ENCODE measurements at places on chromosomes 11 and 22.

GRCh38 chr22:29081517-29082236, 8.8 kb downstream of the KREMEN1 start:
- no peak for DNase-seq

- DNase-seq: no peak
These were observed 549.0 kb upstream of the LUZP2 start for GRCh38 chr11:23947883-23948282.

DNA sequence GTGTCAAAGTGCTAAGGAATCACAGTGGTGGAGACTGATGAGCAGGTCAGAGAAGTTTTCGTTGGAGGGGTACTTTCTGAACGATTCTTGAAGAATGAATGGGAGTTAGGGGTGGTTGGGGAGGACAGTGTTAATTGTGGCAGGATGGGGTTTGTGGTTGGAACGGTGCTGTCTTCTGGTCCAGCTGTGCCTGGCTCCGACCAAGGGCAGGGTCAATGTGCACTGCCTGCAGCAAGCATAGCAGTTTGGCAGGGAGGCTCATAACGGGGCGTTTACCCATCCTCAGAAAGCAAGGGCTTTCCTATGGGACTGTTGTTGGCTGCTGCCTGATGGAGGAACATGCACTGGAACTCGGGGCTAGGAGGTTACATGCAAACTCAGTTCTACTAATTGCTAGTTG, 265.8 kb downstream of the KIRREL3 start:
- no peak for DNase-seq

DNA sequence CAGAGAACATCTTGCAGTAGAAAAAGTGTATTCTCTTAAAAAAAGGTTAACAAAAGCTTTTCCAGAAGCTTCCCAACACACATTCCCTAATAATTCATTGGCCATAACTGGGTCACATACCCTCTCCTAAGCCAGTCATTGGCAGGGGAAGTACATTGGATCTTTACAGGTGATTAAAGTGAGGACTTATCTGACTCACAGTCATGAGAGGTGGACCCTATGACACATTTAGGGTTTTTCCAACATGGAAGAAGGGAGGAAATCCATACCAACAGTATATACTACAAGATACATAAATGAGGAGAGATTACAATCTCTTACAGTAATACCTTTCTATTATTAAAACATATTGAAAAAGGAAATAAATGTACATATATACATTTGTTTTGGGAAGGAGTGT, 72.2 kb downstream of the CCDC73 start:
- DNase-seq: no peak

- DNase-seq: no peak
These were observed 299.3 kb downstream of the BRD1 start for GRCh38 chr22:49528420-49528720.

GRCh38 chr11:57233702-57234101, 3.3 kb downstream of the APLNR start:
- DNase-seq: peak; percentile 36

DNA sequence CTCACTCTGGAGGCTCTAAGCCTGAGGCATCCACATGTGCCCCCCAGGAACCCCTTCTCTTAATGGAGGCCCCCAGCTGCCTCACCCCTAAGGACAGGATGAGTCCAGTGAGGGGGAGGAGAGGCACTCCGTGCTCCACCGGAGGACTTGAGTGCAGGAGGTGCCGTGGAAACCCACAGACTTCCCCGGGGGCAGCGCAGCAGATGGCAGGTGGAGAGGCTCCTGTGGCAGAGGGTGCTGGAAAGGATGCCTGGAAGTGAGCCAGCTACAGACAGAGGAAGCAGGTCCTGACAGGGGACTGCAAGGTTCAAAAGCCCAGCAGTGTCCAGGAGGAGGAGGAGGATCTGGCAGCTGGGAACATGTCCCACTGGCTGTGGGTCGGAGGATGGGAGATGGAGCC, 1384.0 kb downstream of the TBC1D22A start:
- peak; percentile 34 for DNase-seq
